ENCODE measurements at places on chromosomes 4 and X.

- DNase-seq = no peak
Observed at GRCh38 chr4:15270201-15270600, 157.6 kb upstream of the C1QTNF7 start.

GRCh38 chrX:94288325-94288724 is 614.3 kb downstream of the FAM133A start:
- no peak for DNase-seq

DNA sequence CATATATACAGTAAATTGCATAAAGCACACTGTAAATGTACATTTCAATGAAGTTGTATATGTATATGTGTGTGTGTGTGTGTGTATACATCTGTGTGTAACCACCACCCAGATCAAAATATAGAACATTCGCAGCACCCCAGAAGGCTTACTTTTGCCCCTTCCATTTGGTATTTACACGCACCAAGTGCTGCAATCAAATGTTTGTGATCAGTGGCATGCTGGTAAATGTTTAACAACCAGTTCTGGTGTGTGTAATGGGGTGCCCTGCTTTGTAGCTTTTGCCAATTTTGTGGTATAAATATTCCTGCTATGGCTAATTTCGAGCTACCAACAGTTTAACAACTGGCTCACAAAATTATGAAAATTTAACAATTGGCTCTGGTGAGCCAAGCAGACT is 101.3 kb downstream of the RTL5 start:
- no peak for DNase-seq

GRCh38 chr4:164350061-164350460 is 403.9 kb upstream of the SMIM31 start:
- DNase-seq = no peak

GRCh38 chr4:94453391-94453963 is 1.7 kb downstream of the PDLIM5 start:
- no peak for DNase-seq

- no peak for DNase-seq
Observed at GRCh38 chr4:172927096-172927814, 241.4 kb upstream of the GALNT7 start.

DNA sequence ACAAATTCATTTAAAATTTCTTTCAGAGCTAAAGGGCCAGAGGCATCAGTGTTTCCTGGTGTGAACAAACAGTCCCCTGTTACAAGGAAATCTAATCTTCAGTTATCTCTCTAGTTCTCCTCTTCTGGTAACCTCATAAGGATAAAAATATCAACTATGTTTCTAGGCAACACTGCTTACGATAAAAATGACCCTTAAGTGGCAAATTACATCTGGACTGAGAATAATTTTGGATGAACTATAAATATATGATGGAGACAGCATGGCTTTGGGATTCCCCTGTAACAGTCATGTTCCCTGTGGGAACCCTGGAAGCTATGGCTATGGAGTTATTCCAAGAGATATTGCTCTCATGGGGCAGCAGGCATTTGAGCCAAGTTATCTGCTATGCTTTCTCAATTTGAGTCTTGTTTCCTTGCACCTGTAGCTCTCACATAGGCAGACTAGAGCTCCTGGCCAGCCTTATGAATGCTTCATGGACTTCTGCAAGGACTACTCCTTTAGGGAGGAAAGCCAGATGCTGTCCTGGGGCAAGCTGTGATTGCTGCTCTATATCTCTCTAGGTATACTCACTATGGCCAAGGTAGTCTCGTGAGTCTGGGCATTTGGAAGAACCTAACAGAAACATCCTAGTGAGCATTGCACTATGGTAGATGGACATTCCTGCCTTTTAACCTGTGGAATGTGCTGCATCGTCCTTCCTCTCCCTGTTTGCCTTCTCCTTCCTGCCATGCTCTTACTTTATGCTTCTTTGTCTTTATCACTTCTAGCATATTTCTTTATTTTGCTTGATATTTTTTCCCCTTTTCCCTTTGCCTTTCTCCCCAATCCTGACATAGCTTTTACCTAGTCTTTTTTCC is 14.2 kb downstream of the C4orf33 start:
- no peak for DNase-seq

DNA sequence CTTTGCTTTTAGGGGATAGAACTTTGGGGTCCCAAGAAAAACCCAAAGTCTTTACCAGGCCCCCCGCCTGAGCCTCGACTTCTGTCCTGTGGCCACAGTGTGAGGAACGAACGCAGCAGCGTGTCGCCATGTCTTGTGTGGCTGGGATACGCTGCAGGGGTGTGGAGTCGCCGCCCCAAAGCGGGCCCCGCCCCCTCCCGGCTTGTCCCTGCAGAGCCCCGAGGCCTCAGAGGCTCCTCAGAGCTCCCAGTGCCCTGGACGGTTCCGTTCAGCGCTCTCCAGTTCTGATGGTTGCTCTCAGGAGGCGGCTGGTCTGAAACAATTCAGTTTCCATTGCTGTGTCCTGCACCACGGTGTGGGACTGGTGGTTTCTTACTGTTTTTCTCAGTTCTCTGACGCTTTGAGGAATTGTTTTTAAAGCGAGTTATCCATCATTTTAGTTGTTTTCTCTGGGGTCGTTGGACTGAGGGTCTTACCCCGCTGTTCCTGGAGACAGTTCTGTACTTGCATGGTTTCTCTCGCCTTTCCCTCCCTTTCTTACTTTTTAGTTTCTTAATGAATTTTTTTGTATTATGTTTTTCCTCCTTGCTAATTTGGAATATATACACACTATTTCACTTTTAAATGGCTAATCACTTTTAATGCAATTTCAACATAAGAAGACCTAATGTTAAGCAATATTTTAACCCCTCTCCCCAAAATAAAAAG is 1.6 kb upstream of the IDUA start:
- DNase-seq = no peak

DNA sequence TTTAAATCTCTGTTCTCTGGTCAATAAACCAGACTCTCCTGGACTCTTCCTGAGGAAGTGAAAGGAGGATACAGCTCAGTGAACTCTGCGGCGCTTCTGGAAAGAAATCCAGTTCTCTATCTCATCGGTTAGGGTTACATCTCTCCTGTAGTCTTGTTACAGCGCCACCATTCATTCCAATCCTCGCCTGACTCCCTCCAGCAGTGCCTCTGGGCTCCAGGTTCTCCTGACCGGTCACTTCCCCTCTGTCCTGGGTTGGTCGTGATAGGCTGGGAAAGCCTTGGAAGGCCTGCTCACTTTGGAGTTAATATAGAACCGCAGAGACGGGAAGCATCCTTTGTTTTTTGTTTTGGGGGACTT is 97.0 kb upstream of the STOX2 start:
- no peak for DNase-seq

DNA sequence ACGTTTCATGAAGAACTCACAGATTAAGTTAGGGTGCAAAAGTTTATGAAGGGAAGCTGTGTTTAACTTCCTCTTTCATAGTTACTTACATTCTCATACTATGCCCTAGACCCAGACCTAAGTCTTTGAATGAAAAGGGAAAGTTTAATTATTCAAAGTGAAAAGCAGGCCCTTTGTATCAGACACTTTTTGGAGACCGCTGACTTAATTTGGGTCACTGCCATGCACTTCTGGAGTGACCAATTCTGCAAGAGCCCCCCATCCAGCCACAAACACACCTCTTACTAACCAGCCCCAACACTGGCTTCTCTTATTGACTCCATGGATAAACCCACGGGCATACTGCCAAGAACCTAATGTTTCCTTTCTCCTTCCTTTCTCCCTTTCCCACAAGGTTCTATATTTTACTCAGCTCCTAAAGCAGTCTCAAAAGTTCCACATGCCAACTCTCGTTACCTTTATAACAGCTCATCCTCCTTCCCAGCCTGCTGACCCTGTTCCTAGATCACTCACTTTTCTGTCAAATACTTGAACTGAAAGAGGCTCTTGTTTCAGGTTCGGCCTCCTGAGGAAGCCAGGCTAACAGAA is 34.5 kb downstream of the ABCE1 start:
- no peak for DNase-seq

DNA sequence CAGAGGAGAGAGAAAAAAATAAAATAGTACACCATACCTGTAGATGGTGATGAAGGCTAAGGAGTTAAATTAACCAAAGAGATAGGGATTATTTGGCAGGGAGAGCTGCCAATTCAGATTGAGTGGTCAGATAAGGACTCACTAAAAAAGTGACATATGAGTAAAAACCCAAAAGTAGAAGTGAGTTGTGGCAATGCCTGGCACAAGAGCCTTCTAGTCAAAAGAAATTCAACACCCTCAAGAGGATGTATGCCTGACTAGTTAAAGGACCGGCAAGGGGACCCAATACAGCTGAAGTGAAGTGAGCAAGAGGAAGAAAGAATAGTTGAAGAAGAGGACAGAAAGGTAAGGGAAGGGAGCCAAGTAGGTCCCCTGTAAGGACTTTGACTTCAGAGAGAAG is 34.9 kb downstream of the ELF2 start:
- DNase-seq = no peak

- DNase-seq = no peak
Observed at GRCh38 chr4:77471821-77472495, 133.7 kb upstream of the CXCL13 start.

- no peak for DNase-seq
Observed at GRCh38 chr4:145524552-145524951, 42.9 kb downstream of the SMAD1 start.

- no peak for DNase-seq
Observed at GRCh38 chr4:121054373-121054772, 18.0 kb downstream of the NDNF start.

DNA sequence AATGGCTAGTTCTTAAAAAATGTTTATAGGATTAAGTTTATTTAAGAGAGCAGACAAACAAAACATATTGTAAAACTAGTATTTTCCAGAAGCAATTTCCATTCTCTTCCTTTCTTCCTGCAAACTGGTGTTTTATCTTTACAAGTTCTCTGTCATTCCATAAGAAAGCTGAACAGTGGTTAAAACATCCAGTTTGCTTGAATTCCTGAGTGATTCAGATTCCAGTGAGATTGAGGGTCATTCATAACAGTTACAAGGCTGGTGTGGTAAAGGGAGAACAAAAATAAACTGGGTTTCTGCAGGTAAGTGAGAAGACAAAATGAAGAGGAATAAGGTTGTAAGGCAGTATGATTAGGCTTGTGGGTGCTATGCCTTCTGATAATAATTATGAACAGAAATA is 544.8 kb upstream of the DIPK2B start:
- no peak for DNase-seq

DNA sequence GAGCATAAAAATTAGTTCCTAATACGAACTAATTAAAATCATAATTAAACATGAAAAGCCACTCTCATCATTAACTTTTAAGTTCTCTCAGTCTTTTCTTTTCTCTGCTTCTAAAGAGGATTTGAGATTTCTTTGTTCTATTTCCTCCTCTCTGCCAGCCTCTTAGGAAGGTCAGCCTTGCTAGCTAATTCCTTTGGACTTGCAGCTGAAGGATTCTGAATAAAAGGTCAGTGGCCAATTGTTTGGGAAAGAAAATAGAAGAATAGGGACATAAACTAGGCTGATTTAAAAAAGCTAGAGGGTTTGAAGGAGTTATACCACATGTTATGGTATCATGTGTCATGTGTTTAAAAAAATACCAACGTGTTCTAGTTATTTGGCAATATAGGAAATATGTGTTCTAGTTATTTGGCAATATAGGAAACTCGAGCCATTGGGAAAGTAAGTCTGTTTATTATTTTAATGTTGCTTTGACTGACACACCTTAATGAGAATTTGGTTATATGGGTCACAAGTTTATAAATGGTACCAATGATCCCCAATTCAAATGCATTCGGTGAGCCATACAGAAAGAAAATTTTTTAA is 1668.7 kb upstream of the PCDH7 start:
- DNase-seq = no peak

DNA sequence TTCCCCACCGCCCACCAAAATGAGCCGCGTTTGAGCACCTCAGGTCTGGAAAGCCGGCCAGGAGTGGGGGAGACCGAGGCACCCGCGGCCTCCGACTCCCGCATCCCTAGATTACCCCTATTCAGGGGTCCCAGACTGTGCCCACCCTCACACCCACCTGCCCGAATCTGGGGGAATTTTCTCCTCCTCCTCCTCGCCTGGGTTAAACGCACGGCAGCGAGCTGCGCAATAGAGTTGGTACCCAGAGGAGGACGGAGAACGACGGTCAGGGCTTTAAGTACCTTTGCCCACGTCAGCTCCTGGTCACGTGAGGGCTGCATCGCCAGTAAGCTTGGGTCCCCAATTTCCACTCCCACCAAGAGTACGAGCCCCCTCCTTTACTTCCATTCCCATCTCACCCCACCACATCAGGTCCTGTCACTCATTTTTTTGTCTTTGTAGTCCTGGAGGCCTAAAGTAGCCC is at the start of gene ARMCX2:
ARMCX2 (minus strand) TSS at position 250 of the 463 bp plus-strand sequence. CDS start 2,262 bp downstream, outside the sequence.
- DNase-seq = no peak

DNA sequence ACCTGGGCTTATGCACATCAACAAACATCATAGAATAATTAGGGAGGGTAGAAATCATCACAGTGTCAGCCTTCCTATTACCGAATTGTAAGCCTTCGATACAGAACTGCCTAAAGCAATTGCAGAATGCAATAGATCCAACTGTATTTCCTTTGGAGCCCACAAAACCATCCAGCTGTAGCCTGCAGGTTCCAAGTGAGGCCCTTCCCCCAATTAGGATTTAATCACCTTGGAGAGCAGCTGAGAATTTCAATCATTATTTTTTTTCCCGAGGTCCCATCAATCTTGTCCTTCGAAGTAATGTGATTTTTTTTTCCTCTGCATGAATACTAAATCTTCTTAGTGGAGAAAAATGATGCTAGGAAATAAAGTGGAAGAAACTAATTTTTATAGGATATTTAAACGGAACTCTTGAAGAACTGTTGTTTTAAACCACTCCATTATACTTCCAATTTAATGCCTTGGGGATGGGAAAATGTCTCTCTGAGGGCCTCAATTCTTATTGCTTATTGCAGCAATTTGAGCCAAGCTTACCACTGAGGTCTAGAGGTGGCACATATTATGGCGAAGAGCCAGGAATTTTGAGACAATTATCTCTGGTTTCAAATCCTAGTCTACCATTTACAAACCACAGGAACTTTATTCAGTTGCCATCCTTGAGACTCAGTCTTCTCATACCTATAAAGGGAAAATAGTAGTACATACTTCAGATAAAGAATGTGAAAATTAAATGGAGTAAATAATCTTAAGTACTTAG is 953.4 kb upstream of the IGFBP7 start:
- no peak for DNase-seq

GRCh38 chr4:185717377-185717741 is 94.6 kb downstream of the SORBS2 start:
- no peak for DNase-seq
